Daoy (cell line): ENCODE measurements at places on chromosomes 7 and 10. TPM values are rescaled to one million over a fixed set of nuclear protein-coding genes. Genes with fewer than 3 reads are reported as not detected.

AKR1D1 gene
- not detected in 2 replicates for total RNA-seq

GRCh38 chr10:114713525-114714090, 55.5 kb upstream of the ABLIM1 start:
- DNase-seq = no peak

LYZL2 gene
- not detected in 2 replicates for total RNA-seq

DNA sequence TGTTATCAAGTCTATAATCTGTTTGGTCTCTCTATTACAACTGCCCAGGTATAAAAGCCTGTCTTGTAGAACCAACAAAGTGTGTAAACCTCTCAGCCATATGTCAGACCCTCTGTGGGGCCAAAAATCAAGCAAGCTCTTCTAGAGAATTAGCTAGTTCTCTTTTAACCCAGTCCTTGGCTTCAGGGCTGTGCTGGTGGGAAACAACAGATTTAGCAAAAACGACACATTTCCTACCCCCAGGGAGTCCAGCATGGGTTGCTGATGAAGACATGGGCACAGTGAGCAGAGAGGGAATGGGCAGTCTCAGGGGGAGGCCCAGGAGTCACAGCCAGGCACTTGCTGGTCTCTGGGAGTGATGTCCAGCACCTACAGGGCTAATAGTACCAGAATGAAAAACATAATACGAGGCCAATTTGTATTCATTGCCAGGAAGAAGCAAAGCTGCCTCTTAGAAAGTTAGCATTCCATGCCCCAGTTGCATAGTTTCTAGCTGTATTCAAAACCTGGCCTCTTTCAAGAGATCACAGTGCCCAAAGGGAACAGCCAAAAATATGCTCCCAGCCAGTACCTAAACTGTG, 80.1 kb downstream of the FRMD4A start:
- DNase-seq = no peak

DNA sequence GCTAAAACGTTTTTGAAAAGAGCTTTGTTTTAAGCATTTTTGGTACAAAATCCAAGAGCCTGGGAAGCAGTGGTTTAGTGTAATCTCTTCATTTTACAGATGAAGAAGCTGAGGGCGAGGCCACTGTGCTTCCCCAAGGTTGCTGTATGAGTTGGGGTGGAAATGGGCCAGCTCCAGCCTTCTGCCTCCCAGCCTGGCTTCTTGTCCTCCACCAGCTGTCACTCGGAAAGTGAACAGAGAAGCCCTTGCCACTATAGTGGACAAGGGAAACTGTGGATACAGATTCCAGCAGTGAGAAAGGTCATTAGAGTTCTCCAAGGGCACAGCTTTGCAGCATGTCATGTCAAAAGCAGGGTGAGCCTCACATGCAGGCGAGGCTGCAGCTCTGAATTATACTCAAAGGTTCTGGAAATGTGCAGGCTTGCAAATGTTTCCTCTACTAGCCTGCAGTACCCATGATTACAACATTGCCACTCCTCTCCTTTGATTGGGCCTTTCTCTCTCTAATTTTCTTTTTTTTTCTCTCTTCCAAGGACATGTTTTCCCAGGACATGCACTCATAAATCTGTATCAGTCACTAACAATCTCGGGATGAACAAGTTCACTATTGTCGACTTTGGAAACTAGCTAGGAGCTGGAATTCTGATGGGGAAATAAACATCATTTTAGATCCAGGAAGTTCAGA, 33.0 kb downstream of the BAMBI start:
- DNase-seq = no peak

DNA sequence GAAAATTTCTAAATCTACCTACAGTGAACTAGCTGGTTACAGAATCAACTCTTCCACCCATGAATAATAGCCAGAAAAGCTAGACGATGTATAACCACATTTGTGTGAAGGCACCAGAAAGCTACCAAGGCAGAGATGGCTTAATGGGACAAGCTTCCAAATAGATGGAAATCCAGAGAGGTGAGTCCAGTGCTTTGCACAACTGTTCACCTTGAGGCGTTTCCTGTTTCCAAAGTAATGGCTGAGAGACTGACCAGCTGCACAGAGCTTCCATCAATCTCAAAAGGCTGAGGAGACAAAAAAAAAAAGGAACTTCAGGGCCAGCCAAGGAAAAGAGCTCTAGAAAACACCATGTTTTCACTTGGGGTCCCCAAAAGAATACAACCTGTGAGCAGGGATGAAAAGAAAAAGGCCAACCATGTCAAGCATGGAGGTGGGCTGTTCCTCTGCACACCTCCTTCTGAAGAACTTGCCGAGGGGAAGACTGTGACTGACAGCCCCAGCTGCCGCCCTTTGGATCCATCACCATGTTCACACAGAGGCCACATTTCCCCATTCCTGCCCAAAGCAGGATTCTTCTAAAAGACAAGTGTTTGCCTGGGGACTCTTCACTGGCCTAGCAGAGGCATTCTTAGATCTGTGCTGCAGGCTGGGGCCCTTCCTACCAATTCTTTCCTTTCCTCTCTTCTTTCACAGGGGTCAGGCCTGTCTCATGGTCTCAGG, 72.9 kb downstream of the ARHGAP21 start:
- DNase-seq = no peak

GRCh38 chr10:113663908-113664307, at the start of gene NRAP:
Gene NRAP, minus strand, starts transcription at chr10:113664041. Its CDS starts 159 bp downstream, at chr10:113663882.
- DNase-seq = no peak

SLC35G1 gene
- total RNA-seq = 8.5 and 10.3 TPM in 2 replicates

IQCE gene
- total RNA-seq = 7.6 and 11.3 TPM in 2 replicates

- no peak for DNase-seq
These were observed 608.8 kb downstream of the LRMDA start for GRCh38 chr10:76040107-76040829.

DNA sequence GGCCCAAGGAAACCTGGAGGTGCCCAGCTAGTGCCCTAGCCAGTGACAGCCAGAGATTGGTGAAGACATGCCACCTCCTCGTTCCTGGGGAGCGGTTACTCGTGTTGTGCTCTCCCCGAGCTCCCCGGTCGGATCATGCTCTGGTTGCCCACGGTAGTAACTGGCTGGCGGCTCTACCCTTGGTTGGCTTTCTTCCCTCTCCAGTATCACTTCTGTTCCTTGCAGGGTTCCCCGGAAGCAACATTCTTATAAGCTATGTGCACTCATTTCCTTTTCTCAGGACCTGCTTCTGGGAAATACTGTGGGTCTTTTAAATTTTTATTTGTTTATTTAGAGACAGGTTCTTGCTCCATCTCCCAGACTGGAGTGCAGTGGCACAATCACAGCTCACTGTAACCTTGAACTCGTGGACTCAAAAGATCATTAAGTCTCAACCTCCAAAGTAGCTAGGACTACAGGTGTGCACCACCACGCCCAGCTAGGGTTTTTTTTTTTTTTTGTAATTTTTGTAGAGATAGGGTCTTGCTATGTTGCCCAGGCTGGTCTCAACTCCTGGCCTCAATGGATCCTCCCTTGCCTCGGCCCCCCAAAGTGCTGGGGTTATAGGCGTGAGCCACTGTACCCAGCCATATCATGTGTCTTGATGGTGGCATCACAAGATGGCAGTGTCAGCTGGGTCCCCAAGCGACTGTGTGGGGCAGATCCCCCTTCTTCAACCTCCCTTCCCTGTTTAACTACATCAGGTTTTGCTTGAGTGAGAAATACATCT, 6.9 kb upstream of the CALHM1 start:
- DNase-seq = no peak

SORBS1 gene
- 4.9 and 5.4 TPM in 2 replicates for total RNA-seq

DNA sequence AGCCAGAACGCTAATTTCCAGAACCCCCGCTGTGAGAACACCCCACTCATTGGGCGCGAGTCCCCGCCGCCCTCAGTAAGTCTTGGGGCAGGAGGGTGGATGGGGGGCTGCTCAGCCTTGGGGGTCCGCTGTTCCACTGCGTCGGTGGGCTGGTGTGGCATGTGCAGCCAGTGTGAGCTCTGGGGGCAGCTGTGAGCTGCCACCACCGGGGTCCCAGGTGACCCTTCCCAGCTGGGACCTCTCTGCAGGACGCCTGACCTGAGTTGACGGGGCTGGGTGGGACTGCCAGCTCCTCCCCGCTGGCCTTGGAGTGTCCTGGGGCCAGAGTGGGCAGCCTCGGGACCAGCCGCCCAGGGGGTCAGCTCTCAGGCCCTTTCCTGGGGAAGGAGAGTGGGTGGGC, 27.2 kb downstream of the TTYH3 start:
- DNase-seq = no peak

DNA sequence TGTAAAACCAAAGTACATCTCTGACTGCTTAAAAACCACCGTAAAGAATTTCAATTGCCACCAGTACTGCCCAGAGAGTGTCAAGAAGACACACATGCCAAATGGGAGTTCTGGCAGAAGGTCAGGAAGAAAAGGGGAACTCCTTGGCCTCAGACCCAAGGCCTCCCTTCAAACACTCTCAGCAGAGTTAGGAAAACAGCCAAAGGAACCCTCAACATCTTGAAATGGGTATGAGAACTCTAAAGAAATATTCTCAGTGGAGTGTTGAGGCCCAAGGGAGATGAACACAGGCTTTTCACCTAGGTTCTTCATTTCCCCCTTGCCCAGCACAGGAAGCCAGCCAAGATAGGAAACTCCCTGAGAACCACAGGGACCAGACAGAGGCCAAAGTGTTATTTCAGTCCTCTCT, 96.1 kb upstream of the ASAH2 start:
- no peak for DNase-seq
